Activated CD4-positive, alpha-beta memory T cell treated with anti-CD3 and anti-CD28 coated beads for 36 hours (primary cell): ENCODE measurements at places on chromosomes 2 and 18. TPM values are rescaled to one million over a fixed set of nuclear protein-coding genes. Genes with fewer than 3 reads are reported as not detected.

QPCT gene
- 0.43 TPM for total RNA-seq

TM4SF20 gene
- total RNA-seq, result not detected

USP40 gene
- total RNA-seq, result 19.3 TPM

PEX13 gene
- total RNA-seq, result 18.7 TPM

CCDC68 gene
- total RNA-seq, result not detected

CD8B gene
- total RNA-seq, result 0.87 TPM

LIPG gene
- 0.50 TPM for total RNA-seq

ITPRIPL1 gene
- total RNA-seq, result 30.2 TPM
